ENCODE measurements at places on chromosomes 6 and 20. TPM values are rescaled to one million over a fixed set of nuclear protein-coding genes. Genes with fewer than 3 reads are reported as not detected.
A peak's percentile ranks its signal among the peaks of the same experiment; 100 is the strongest.

The GGTLC1 gene
- not detected for polyA plus RNA-seq

DNA sequence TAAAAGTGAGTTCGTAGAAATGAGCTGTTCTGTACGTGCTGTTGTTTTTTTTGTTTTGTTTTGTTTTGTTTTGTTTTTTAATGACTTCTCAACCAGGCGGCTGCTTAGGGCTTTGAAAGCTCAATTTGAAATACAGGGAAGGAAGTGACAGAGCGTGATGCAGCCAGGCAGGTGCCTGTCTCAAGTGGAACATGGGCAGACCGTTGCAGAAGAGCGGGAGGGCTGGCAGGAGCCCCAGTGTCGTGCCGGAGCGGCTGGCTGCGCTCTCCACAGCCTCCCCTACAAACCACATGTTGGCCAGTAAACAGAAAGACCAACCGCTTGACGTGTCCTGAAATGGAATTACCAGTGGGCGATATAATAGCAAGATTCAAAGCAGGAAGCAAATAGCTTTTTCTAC, 164.9 kb upstream of the RREB1 start:
- no peaks in the 10 kb centered on the region for H3K4me1 ChIP-seq
- no peaks in the 10 kb centered on the region for H3K27me3 ChIP-seq
- H3K27ac ChIP-seq = no peak overlapping the region
- no peaks in the 10 kb centered on the region for H3K36me3 ChIP-seq

DNA sequence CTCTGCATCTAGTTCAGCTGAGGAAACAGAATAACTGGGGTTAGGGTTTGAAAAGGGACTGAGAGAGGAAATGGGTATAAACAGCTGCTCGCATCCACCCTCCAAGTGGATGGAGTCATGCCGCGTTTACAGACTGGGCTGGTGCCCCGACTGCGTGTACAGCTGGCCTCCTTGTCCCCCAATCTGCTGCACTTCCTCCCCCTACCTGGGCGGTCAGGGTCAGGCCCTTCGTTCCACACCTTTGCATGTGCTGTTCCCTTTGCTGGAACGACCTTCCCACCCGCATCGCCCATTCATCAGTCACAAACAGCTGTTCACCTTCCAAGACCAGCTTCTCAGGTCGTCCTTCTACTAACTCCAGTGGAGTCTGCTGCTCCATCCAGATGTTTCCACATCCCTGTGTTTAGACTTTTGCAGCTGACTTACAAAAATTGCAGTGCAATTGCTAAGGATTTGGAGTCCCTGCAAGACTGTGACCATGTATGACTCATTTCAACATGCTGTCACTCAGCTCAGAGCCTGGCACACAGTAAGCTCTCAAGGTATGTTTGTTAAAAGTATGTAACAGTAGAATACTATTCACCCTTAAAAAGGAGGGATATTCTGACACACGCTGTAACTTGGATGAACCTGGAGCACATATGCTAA, 129.3 kb downstream of the DTNBP1 start:
- no peak overlapping the region for H3K27ac ChIP-seq
- no peak overlapping the region for H3K4me3 ChIP-seq
- peaks cover 4% of the 10 kb centered on the region for H3K36me3 ChIP-seq
- DNase-seq = no peak

DNA sequence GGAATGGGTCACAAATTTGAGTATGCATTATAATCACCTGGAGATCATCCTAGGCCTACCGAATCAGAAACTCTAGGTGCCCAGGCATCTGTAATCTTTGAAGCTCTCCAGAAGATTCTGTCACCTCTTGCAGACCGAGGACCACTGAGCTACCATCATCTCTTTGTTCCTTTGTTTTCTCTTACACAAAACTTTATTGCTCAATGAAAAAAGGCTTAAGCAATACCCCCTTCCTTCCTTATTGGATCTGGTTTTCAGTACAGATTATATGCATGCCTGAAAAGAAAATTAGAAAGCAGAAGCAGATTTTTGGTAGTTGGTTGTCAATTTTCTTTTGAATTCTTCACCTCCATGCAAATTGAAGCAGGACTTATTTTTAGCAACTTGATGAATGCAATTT, 31.3 kb downstream of the STX11 start:
- H3K27ac ChIP-seq = no peak overlapping the region
- H3K4me1 ChIP-seq = no peaks in the 10 kb centered on the region
- no peak overlapping the region for H3K4me3 ChIP-seq
- no peaks in the 10 kb centered on the region for H3K27me3 ChIP-seq
- H3K36me3 ChIP-seq = no peaks in the 10 kb centered on the region

GRCh38 chr6:16418151-16418550, 179.8 kb downstream of the GMPR start:
- H3K27me3 ChIP-seq = no peaks in the 10 kb centered on the region
- H3K27ac ChIP-seq = no peak overlapping the region
- peaks cover 7% of the 10 kb centered on the region for H3K4me1 ChIP-seq

The MOCS1 gene
- 2.7 TPM for polyA plus RNA-seq

The SGK2 gene
- polyA plus RNA-seq = 0.23 TPM

- no peaks in the 10 kb centered on the region for H3K27me3 ChIP-seq
- H3K4me3 ChIP-seq = no peak overlapping the region
- no peaks in the 10 kb centered on the region for H3K4me1 ChIP-seq
- H3K27ac ChIP-seq = no peak overlapping the region
Measured at GRCh38 chr6:168116975-168117899, 38.2 kb upstream of the FRMD1 start.

DNA sequence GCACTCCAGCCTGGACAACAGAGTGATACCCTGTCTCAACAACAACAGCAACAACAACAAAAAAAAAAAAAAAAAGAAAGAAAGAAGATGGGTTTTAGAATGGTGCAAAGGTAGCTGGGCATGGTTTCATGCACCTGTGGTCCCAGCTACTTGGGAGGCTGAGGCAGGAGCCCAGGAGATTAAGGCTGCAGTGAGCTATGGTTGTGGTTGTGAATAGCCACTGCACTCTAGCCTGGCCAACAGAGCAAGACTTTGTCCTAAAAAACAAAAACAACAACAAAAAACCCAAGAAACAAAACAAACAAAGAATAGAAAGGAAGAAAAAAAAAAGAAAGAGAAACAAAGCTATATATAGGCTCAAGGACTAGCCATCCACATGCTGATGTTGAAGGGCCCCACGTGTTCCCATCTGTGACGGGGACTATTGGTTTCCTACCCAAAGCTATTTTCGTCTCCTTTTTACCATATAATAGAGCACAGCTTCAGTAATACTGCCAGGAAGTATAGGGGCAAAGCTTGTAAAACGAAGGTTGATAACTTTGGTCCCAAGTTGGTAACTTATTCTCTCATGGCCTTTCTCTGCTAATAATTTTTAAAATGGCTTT, 7.9 kb upstream of the EEF1E1 start:
- H3K4me1 ChIP-seq = peaks cover 10% of the 10 kb centered on the region
- no peaks in the 10 kb centered on the region for H3K36me3 ChIP-seq
- DNase-seq = no peak
- no peak overlapping the region for H3K4me3 ChIP-seq
- no peak overlapping the region for H3K27ac ChIP-seq

DNA sequence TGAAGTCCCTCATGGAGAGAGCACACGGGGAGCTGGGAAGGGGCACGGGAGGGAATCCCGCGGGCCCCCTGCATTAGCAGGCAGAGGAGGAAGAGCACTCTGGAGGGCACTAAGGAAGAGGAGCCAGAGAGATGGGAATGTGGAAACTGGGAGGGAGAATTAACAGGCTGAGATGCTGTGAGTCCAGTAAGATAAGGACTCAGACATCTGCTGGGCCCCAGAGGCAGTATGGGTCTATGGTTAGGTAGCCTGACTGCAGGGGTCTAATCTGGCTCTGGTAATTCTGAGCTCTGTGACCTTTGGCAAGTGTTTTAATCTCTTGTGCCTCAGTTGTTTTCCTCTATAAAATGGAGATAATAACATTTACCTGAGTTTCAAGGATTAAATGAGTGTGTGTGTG, 15.7 kb upstream of the SRSF3 start:
- H3K4me1 ChIP-seq = peaks cover 21% of the 10 kb centered on the region
- H3K36me3 ChIP-seq = no peaks in the 10 kb centered on the region

- DNase-seq = no peak
- no peaks in the 10 kb centered on the region for H3K27me3 ChIP-seq
- H3K27ac ChIP-seq = no peak overlapping the region
- no peaks in the 10 kb centered on the region for H3K4me1 ChIP-seq
- H3K4me3 ChIP-seq = no peak overlapping the region
- H3K36me3 ChIP-seq = no peaks in the 10 kb centered on the region
Measured at GRCh38 chr6:23630726-23631635, 495.0 kb upstream of the NRSN1 start.

The MCCD1 gene
- not detected for polyA plus RNA-seq

The FAM209A gene
- polyA plus RNA-seq = 0.35 TPM

GRCh38 chr6:75563032-75563431, 38.6 kb upstream of the SENP6 start:
- H3K4me3 ChIP-seq = no peak overlapping the region
- peak; percentile 4 for DNase-seq
- H3K36me3 ChIP-seq = no peaks in the 10 kb centered on the region
- H3K27me3 ChIP-seq = no peaks in the 10 kb centered on the region
- H3K4me1 ChIP-seq = no peaks in the 10 kb centered on the region
- H3K27ac ChIP-seq = no peak overlapping the region

- H3K27me3 ChIP-seq = no peaks in the 10 kb centered on the region
- no peaks in the 10 kb centered on the region for H3K4me1 ChIP-seq
- H3K27ac ChIP-seq = no peak overlapping the region
- no peak for DNase-seq
Measured at GRCh38 chr6:166221636-166222035, 54.0 kb upstream of the TBXT start.

GRCh38 chr6:134512981-134513391, 195.1 kb upstream of the SGK1 start:
- no peak for DNase-seq
- no peak overlapping the region for H3K27ac ChIP-seq
- H3K27me3 ChIP-seq = no peaks in the 10 kb centered on the region
- H3K4me1 ChIP-seq = peaks cover 28% of the 10 kb centered on the region
- no peaks in the 10 kb centered on the region for H3K36me3 ChIP-seq

GRCh38 chr6:134198093-134198492, 119.8 kb downstream of the SGK1 start:
- H3K27me3 ChIP-seq = no peaks in the 10 kb centered on the region
- no peak overlapping the region for H3K4me3 ChIP-seq
- no peaks in the 10 kb centered on the region for H3K36me3 ChIP-seq
- no peak for DNase-seq
